ENCODE measurements at places on chromosomes 7 and 10.

GRCh38 chr7:75945297-75946168, 30.6 kb downstream of the POR start:
- no peak for DNase-seq

DNA sequence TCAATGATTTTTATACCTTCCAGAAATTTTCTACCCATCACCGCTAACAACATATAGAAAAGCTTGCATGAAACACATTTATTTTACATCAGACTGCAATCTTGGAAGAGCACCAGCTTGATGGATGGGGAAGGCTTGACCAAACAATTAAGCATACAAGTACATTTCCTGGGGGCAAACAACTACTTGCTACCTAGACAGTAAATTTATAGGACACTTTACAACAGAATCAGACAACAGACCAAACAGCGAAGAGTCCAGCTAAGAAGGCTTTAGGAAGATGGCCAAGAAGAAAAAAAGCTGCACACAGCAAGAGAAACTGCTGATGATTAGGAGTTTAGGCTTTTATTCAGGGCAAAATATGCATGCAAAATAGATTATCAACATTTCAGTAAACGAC, 8.0 kb downstream of the AASS start:
- no peak for DNase-seq

GRCh38 chr10:99854860-99855259, 72.4 kb downstream of the ABCC2 start:
- no peak for DNase-seq

GRCh38 chr10:94218493-94219183, 144.1 kb downstream of the NOC3L start:
- no peak for DNase-seq

DNA sequence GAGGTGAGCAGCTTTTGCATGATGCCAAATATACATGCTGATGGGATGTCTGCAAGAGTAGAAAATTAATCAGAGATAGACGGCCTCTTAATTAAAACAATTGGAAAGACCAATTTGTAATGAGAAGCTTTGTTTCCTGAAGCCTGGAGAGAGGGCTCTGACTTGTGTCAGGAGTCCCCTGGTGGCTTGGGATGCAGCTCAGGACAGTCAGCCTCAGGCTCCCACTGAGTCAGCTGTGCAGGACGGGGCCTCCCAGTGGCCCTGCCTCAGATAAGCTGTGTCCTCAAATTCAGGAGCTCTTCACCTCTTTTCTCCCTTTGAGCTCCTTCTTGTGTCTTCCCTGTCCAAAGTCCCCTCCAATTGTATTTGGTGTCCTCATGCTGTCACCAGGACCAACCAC, 438.9 kb upstream of the PODXL start:
- no peak for DNase-seq

DNA sequence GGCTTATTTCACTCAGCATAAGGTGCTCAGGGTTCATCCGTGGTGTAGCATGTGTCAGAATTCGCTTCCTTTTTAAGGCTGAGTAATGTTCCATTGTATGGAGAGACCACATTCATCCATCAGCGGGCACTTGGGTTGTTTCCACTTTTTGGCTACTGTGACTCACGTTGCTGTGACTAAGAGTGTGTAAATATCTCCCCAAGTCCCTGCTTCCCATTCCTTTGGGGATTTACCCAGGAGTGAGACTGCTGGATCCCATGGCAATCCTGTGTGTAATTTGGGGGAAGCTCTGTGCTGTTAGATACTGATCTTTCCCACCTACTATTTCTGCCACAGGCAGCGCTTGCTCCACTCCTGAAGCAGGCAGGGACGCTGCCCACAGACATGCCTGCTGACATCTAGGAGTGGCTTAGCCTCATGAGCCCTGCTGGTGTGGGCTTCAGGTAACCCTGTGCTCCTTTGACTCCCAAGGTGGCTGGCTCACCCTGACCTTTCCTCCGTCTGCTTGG, 346.0 kb downstream of the FRMD4A start:
- no peak for DNase-seq

GRCh38 chr10:126955934-126956711, 50.9 kb downstream of the DOCK1 start:
- DNase-seq = no peak

GRCh38 chr10:124977648-124978375, 35.9 kb downstream of the ZRANB1 start:
- DNase-seq = no peak

DNA sequence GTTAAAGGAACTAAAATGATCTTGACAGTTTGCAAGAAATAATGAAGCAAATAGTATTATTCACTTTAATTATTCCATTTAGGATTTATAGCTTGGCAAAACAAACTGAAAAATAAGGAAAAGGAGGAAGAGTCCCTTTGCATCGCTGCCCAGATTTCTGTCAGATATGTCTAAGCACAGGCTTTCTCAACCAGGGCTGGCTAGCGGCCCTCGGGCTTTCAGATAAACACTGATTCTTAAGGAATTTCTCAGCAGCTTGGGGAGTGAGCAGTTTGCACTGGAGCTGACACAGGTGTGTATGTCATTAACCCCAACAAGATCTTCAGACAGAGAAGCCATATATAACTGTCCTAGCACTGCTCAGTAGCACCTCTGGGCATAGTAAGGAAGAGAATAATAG, 47.9 kb upstream of the SEMA3D start:
- DNase-seq = no peak

DNA sequence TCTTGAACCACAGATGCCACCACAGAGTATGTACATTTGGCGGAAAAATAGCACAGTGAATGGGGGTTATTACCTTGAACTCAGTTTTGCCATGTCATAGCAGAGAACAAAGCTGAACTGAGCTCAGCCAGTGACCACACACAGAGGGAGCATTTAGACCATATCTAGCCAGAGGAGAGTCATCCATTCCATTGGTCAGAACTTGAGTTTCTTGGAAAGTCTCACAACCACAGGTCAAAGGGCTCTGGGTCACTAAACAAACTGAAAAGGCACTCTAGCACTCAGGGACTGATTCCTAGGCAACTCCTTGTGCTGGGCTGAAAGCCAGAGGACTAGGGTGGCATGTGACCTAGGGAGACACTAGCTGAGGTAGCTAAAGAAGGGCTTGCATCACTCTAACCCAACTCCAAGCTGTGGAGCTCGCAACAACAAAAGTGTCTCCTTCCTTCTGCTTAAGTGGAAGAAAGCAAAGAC, 239.7 kb upstream of the SEMA3D start:
- DNase-seq = no peak

- DNase-seq = no peak
Observed at GRCh38 chr7:150383710-150384397, 4.7 kb downstream of the ZNF775 start.

DNA sequence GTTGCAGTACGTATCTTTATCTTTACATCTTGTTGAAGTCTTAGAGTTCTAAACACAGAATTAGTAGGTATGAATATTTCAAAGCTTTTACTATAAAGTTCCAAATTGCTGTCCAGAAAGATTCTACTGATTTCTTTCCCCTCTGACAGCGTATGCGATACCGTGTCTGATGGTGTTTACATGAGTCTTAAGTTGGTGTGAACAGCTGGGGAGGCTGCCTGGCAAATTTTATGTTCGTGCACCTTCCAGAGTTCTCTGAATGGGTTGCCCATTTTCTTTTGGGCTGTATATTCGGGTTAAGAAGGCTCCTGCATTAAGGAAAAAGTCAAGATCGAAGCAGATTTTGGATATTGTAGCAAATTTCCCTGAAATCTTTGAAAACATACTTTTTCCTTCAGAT, 8.3 kb downstream of the MDH2 start:
- no peak for DNase-seq

- no peak for DNase-seq
Observed at GRCh38 chr10:126611303-126611702, 59.2 kb downstream of the C10orf90 start.

GRCh38 chr7:129427526-129428045, 6.6 kb upstream of the STRIP2 start:
- DNase-seq = no peak

DNA sequence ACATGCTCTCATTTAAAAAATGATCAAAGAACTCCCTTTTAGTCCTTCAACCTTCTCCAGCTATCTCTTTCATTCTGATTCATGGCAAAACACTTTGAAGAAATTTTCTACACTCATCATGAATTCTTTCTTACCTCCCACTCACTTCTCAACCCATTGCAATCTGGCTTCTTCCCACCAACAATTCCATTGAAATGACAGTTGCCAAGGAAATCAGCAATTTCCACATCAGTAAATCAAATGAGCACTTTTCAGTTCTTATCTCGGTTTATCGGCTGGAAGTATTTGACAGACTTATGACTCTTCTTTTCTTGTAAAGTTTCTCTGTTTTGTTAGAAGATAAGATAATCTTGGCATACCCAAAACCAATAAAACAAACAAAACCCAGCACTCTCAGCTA, 99.1 kb upstream of the CACNA2D1 start:
- no peak for DNase-seq

DNA sequence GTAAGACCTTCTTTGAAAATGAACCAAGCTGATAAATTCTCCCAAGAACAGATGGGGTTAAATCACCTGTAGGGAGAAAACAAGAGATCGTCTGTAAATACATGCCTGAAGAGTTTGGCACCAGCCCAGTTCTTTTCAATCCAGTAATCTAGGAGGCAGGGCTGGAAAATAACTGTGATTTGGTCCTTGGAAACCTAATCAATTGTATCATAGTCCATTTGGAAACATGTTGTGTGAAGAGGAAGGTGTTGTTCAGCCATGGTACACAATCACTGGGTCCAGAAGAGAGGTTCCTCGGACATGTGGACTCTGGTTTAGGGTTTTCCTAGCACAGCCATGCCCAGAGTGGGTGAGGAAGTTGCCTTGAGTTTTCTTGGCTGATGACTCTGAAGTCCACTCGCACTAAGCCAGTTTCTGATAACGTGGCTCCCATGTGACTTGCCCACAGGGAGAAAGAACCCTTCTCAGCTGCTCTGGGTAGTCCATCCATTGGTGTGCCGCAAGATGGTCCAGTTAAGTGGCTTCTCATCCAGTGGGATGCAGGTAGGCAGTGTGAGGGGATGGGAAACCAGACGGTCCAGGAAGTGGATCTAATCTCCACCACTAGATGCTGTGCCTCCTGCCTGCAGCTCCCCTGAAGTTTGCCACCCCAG, 5.1 kb downstream of the BLNK start:
- no peak for DNase-seq

DNA sequence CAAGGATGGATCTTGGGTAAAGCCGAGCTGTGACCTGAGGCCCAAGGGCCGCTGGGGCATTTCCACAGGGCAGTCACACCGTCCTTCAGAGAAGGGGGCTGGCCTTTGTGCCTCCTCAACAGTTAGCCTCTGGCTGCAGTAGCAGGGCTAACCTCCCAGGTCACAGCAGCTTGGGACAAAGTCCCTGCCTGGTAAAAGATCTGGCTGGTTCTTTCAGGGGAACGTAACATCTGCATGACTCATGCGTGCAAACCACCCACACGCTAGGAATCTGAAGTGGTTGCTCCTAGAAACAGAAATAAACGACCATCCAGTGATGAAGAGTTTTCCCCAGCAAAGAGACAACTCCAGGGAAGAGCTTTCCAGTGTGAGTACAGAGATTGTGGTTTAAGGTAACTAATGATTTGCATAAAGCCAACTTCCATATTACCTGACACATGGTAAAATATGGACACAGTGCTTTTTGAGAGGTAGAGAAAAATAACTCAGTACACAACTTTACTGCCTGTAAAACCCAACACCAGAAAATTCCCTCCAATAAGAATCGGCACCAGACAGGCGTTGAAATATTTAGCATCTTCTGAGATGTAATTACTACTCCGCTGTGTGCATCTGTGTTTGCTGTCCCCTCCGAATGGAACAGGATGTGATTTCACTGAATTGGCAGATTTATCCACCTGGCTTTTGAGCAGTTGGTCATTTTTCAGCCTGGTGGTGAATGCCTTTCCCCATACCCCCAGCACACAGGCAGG, 84.9 kb upstream of the ADRB1 start:
- DNase-seq = no peak

DNA sequence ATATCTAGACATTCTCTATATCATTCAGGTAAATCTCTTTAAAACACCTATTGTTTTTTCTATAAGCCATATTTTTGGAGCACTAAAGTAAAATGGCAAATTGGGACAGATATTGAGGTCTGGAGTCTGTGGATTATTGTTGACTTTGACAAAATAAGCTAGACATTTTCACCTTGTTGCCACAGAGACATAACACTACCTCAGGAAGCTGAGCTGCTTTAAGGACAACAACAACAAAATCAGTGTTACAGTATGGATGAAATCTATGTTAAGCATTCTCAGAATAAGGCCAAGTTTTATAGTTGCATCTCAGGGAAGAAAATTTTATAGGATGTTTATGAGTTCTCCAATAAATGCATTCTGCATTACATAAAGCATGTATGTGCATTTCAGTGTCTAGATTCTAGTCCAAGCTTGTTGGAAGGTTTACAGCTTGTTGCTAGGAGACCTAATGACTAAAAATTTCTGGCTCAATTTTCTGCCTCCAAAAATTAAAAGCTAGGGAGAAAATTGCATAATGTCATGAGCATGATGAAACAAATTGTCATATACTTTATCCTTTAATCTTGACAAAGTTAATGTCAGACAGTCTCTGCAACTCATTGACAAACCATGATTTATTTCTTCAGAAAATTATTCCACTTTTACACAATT, 18.3 kb downstream of the LIPM start:
- DNase-seq = no peak

- no peak for DNase-seq
Observed at GRCh38 chr10:73920089-73920488, 9.2 kb downstream of the PLAU start.

- DNase-seq = no peak
Observed at GRCh38 chr10:83564889-83565588, 574.3 kb upstream of the GHITM start.

GRCh38 chr7:741191-741671, 14.2 kb upstream of the PRKAR1B start:
- no peak for DNase-seq

GRCh38 chr7:26580064-26580591, 284.3 kb downstream of the SKAP2 start:
- DNase-seq = no peak

DNA sequence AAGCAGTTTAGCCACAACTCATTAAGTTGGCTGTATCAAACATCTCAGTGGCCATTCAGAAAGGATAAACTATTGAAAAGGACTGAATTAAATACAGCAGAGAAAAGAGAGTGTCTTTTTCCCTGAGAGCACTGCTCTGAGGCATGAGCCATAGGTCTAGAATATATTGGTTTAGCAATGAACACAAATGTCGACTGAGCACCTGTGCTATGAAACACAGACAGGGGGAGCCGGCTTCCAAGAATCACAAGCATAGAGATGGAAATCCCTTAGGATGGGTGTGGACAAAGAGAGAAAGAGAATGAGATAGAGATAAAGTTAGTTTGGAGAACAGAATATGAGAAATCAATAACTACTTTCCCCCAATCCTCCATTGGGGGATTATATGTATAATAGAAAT, 54.8 kb downstream of the DGKI start:
- no peak for DNase-seq

- DNase-seq = no peak
Observed at GRCh38 chr10:89653410-89653869, 8.4 kb upstream of the PANK1 start.

GRCh38 chr10:12213621-12214020, 17.6 kb downstream of the CDC123 start:
- no peak for DNase-seq

Data from stimulated activated CD4-positive, alpha-beta T cell treated with anti-CD3 and anti-CD28 coated beads, TNF-alpha, amount 100 ng/mL, for 24 hours (primary cell).